Sigmoid colon (tissue), 7 donors: ENCODE measurements at places on chromosomes 13 and 19. TPM values are rescaled to one million over a fixed set of nuclear protein-coding genes. Genes with fewer than 3 reads are reported as not detected.

DNA sequence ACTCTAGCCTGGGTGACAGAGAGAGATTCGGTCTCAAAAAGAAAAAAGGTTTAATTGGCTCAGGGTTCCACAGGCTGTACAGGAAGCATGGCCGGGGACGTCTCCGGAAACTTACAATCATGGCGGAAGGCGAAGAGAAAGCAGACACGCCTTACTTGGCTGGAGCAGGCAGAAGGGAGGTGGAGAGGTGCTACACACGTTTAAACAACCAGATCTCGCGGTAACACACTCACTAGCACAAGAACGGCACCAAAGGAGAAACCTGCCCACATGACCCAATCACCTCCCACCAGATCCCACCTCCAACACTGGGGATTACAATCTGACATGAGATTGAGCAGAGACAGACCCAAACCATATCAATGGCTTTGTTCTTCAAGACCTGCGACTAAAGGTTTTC lies 12.8 kb downstream of the CASP14 start:
- H3K27me3 ChIP-seq: peaks cover 13% of the 10 kb centered on the region
- no peak overlapping the region for H3K27ac ChIP-seq
- DNase-seq: no peak
- no peaks in the 10 kb centered on the region for H3K36me3 ChIP-seq

GRCh38 chr19:34178274-34178610 lies 5.9 kb downstream of the LSM14A start:
- H3K4me1 ChIP-seq: no peaks in the 10 kb centered on the region
- no peaks in the 10 kb centered on the region for H3K36me3 ChIP-seq
- H3K27ac ChIP-seq: no peak overlapping the region
- H3K4me3 ChIP-seq: no peak overlapping the region
- DNase-seq: no peak

DNA sequence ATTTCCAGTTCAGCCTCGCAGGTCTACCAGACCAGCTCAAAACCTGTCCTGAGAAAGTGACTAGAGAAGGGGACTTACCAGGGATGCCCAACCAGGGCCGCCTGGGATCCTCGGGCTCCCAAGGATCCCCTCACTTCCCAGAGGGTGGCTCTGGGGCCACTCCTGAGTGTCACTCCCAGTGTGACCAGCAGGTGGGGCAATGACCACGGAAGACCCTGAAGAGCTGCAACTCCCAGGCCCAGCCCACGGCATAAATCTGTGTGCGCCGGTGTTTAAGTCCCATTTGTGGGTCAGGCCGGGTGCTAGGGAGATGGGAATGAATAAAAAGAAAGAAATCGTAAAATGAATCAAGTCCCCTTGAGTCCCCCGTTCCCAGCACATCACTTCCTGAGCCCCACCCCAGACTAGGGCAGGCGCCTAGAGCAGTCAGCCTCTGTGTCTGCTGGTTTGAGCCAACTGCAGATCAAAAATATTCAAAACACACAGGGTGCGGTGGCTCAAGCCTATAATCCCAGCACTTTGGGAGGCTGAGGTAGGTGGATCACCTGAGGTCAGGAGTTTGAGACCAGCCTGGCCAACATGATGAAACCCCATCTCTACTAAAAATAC lies 10.7 kb downstream of the PTGIR start:
- H3K27me3 ChIP-seq: no peaks in the 10 kb centered on the region
- peak; percentile 92 for DNase-seq
- H3K4me3 ChIP-seq: no peak overlapping the region
- H3K4me1 ChIP-seq: no peaks in the 10 kb centered on the region
- no peak overlapping the region for H3K27ac ChIP-seq

- H3K27ac ChIP-seq: peak overlapping the region; percentile 80
- no peak for DNase-seq
- no peaks in the 10 kb centered on the region for H3K4me1 ChIP-seq
- H3K36me3 ChIP-seq: no peaks in the 10 kb centered on the region
These were observed 774 bp downstream of the SLC25A15 start for GRCh38 chr13:40790154-40790616.

DNA sequence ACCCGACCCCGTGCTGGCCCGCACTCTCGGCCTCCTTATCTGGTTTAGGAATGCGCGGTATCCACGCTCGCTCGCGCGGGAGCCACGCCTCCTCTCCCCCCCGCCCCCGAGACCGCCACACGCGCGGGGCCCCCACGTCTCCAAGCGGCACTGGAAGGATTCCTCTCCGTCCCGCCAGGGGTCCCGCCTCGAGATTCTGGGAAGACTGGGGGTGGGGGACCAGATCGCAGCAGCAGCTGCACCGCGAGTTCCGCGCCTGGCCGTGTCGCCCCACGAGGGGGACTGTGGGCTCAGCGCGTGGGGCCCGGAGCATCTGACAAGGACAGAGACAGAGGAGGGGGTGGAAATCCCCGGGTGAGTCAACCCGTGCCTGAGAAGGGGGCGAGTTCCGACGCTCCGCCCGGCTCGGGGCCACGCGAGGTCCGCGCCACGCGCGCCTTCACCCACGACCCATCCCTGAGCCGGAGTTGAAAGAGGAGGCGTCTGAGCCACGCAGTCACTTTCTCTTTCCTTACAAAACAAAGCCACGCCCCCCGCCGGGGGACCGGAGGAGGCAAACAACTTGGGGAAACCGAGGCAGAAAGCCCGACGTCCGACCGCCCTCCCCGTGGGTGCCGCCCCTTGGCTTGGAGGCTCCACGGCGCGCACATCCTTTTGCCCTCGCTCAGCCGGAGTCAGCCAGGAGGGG lies 814 bp downstream of the S1PR2 start:
- DNase-seq: peak; percentile 80
- H3K4me3 ChIP-seq: peak overlapping the region; percentile 88
- peaks cover 2% of the 10 kb centered on the region for H3K4me1 ChIP-seq
- H3K27me3 ChIP-seq: no peaks in the 10 kb centered on the region
- H3K36me3 ChIP-seq: no peaks in the 10 kb centered on the region

- H3K4me1 ChIP-seq: peaks cover 8% of the 10 kb centered on the region
- no peak overlapping the region for H3K27ac ChIP-seq
- no peaks in the 10 kb centered on the region for H3K36me3 ChIP-seq
- H3K27me3 ChIP-seq: no peaks in the 10 kb centered on the region
- no peak for DNase-seq
These were observed 143.5 kb downstream of the RXFP2 start for GRCh38 chr13:31882794-31883193.

DNA sequence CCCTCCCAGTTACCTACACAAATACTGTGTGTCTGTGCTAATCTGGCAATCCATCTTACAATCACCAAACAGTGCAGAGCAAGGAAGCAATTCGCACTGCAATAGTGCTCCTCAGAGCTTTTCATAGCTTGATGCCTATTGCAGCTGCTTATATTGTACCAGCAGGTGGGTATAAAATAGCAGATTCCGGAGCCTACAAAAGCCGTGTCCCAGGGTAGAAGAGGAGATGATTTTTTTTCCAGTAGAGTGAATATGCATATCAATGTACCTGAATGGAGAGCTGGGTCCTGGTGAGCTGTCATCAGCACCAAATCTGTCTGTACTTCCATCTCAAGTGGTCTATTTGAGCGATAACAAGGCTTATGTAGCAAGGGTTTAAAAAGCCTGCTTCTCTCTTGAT lies 668.4 kb downstream of the DIAPH3 start:
- H3K4me1 ChIP-seq: no peaks in the 10 kb centered on the region
- no peaks in the 10 kb centered on the region for H3K27me3 ChIP-seq
- no peak overlapping the region for H3K27ac ChIP-seq
- H3K36me3 ChIP-seq: no peaks in the 10 kb centered on the region
- no peak for DNase-seq

GRCh38 chr13:51879133-51879532 lies 17.4 kb downstream of the CCDC70 start:
- no peak overlapping the region for H3K4me3 ChIP-seq
- H3K4me1 ChIP-seq: no peaks in the 10 kb centered on the region
- no peaks in the 10 kb centered on the region for H3K27me3 ChIP-seq
- H3K36me3 ChIP-seq: no peaks in the 10 kb centered on the region

LHB gene
- total RNA-seq: not detected

ZNF229 gene
- 3.3 TPM for total RNA-seq
